ENCODE measurements at places on chromosomes 12 and 14. TPM values are rescaled to one million over a fixed set of nuclear protein-coding genes. Genes with fewer than 3 reads are reported as not detected.

- no peaks in the 10 kb centered on the region for H3K4me1 ChIP-seq
- H3K4me3 ChIP-seq, result no peak within 1 kb of the TSS
- no peak for DNase-seq
Measured at GRCh38 chr12:119334430-119335170, at the start of gene CCDC60. Gene CCDC60 (plus strand): TSS chr12:119334729. CDS start chr12:119335177, 448 bp downstream.

Gene FOXM1
- total RNA-seq, result 74.6 TPM

DNA sequence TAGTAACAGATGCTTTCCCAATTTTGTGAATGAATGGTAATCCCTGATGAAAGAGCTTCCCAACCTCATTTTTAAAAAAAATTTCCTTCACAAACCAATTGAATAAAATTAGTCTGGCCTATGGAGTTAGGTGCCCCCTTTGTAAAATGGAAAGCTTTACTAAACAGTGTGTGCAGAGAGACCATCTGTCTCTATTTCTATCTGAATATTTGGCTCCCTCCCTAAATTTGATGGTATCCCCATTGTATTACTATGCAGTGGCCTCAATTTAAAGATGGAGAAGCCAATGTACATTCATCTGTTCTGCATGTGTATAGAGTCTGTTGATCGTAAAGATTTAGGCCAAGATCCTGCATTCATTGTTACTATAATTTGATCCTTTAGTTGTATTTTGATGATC is 397.7 kb upstream of the RGS6 start:
- H3K36me3 ChIP-seq, result peaks cover 14% of the 10 kb centered on the region
- no peak overlapping the region for H3K27ac ChIP-seq
- no peaks in the 10 kb centered on the region for H3K27me3 ChIP-seq
- H3K4me3 ChIP-seq, result no peak overlapping the region
- H3K4me1 ChIP-seq, result peaks cover 7% of the 10 kb centered on the region

DNA sequence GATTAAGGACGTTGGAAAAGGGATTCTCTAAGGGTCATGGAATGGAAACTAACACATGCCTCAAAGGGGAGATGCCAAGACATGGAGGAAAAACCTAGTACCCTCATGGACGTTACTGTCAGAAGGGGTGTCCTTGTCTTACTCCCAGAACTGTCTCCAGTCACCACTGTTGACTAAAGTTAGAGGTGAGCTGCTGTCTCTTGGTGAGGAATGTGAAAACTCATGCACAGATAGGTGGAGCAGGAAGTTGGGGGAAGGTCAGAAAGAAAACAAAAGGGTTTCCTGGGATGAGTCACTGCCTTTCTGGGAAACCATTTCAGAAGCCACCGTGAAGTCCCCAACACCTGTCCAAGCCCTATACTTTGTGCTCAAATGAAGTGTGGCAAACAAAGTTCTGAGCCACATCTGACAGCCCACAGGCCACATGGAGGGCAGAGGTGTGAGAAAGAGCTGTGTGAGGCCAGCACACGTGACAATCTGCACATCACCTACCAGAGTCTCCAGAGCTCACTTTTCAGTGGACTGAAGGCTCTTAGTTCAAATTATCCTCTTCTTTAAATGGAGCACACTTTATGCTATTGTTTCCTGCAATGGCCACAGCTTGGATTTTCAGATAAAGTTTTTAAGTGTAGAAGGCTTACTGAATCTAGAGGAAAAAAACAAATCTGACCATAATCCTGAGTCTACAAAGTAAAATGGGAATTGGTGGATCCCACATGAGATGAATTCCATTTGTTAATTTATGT is 92.9 kb upstream of the EGLN3 start:
- H3K4me1 ChIP-seq, result peaks cover 25% of the 10 kb centered on the region
- no peak overlapping the region for H3K4me3 ChIP-seq
- H3K27me3 ChIP-seq, result no peaks in the 10 kb centered on the region
- peak overlapping the region; percentile 54 for H3K27ac ChIP-seq
- H3K36me3 ChIP-seq, result no peaks in the 10 kb centered on the region

- no peaks in the 10 kb centered on the region for H3K27me3 ChIP-seq
- no peaks in the 10 kb centered on the region for H3K36me3 ChIP-seq
- no peak overlapping the region for H3K4me3 ChIP-seq
- H3K27ac ChIP-seq, result no peak overlapping the region
Measured at GRCh38 chr12:70190262-70191010, 52.8 kb upstream of the CNOT2 start.

DNA sequence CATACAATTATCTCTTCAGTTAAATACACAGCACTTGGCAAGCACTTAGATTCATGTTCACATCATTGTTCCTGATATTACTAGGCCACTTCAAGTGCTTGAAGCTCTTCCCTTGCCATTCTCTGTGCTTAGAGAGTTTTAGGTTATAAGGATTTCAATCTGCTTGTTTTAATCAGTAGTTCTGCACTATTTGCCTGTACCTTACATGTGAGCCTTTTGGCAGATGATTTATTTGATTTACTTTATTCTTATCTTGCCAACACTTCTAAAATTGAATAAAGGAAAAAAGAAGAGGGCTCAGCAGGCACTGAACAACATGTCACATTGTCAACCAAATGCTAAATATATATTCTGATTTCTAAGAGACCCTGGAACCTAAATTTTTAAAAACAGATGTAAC is 363.8 kb upstream of the USP15 start:
- H3K4me1 ChIP-seq, result no peaks in the 10 kb centered on the region
- no peaks in the 10 kb centered on the region for H3K27me3 ChIP-seq

DNA sequence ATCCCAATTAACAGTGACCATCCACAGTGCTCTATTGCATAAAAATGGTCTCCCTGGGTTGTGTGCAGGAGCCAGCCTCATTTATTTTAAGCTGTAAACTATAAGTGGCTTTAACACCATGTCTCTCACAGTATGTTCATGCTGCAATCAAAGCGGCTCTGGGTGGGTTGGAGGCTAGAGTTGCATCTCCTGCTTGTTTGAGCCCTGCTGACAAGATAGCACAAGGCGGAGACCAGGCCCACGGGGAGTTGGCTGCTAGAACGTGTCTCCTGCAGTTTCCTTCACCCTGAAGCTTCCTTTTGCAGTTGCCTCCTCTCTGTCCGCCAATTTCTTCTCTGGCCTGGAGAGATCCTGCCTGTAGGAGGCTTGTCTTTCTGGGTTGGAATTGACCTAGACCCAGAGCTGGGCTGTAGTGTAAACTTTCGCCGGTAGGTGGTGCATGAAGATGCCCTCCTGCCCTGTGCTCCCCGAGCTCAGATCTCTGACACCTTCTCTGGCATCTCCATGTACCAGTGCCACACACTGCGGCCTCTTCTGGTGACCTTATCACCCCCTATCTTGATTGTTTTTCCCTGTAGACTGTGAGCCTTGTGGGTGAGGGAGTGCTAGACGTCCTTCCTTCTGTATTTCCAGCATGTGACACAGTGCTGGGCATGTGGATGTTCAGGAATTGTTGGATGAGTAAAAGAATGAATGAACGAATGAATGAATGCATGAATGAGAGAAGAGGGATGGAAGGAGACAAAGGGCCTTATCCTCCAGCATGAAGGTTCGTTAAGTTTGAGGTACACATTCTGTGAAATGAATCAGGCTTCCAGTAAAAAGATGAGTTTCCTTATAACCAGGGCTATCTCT is 10.4 kb downstream of the OTUB2 start:
- peaks cover 3% of the 10 kb centered on the region for H3K4me1 ChIP-seq
- H3K4me3 ChIP-seq, result no peak overlapping the region
- H3K27me3 ChIP-seq, result no peaks in the 10 kb centered on the region
- DNase-seq, result peak; percentile 88

GRCh38 chr12:115820656-115821055 is 456.8 kb downstream of the MED13L start:
- H3K4me3 ChIP-seq, result no peak overlapping the region
- no peak overlapping the region for H3K27ac ChIP-seq
- H3K36me3 ChIP-seq, result no peaks in the 10 kb centered on the region
- H3K4me1 ChIP-seq, result no peaks in the 10 kb centered on the region
